ENCODE measurements at places on chromosomes 4 and X.

DNA sequence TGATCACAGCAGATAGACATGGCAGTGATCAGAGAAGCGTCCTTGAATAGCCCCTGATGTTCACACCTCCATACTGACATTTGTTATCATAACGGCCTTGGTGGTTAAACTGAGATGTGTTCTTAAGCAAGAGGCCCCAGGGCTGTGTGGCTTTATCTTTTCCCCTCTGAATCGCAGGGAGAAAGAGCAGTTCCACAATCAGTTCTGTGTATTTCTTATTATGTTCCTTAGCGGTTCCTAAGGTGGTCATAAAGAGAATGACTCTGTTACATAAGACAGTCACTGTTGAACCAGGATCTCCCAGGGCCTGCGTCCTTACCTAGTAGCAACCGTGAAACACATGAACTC lies 52.8 kb upstream of the CBR4 start:
- DNase-seq, result no peak

DNA sequence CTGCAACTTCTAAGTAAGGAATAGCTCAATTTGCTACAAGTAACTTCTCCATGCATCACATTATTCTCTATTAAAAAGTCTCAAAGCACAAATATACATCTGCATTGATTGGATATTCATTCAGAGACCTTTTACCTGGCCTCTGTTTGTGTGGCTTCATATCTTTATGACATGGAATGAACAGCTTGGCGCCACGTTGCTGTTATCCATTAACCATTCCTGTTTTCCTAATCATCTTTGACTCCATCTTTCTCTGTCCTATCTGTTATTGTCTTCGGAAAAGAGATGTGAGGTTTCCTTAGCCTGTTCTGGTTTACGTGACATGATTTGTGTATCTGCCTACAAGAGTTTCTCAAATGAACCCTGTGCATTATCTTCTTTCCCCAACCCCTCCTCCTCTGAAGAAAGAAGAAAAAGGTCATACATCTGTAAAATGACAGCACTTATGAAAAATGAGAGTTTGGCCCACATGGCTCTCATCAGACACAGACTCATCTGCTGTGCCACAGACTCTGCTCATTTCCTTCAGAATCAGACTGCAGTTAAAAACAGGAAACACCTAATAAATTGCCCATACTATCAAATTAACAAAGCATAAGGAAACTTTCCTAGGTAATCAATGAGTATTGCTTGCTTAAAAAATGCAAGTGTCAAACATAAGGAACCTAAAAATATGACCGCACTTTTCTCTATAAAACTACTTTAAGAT lies 347.6 kb upstream of the FAM241A start:
- no peak for DNase-seq

DNA sequence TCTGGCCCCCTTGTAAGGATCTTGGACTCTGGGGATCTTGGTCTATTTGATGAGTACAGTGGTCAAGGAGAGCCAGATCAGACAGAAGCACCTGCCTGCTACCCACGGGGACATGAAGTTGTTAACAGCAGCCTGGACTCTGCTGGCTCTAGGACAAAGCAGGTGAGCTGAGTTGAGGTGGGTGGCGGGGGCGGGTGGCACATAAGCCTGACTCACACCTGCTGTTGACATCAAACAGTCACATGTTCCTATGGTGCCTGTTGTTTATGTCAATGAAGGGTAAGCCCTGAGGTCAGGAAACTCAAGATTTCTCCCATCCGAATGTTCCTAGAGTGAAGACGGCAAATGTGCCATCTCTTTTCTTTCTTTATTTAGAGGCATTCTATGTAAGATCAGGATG lies 50.1 kb upstream of the CLNK start:
- DNase-seq, result no peak

DNA sequence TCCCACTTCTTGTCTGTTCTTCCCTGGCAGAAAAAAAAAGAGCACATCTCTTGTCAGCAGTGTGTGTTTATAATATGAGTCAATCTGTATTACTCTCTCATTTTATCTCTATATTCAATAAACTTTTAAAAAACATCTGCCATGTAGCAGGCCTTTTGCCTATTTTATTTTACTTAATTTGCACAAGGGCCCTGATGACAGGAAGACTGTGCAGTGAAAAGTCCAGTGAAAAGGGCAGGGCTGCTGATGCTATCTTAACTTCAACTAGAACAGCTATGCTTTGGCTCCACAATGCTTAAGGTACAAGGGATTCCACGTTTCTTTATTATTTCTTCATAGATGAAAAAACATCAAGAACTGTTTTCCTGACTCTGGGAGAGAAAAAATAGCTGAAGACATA lies 97.0 kb upstream of the DGKK start:
- DNase-seq, result no peak

DNA sequence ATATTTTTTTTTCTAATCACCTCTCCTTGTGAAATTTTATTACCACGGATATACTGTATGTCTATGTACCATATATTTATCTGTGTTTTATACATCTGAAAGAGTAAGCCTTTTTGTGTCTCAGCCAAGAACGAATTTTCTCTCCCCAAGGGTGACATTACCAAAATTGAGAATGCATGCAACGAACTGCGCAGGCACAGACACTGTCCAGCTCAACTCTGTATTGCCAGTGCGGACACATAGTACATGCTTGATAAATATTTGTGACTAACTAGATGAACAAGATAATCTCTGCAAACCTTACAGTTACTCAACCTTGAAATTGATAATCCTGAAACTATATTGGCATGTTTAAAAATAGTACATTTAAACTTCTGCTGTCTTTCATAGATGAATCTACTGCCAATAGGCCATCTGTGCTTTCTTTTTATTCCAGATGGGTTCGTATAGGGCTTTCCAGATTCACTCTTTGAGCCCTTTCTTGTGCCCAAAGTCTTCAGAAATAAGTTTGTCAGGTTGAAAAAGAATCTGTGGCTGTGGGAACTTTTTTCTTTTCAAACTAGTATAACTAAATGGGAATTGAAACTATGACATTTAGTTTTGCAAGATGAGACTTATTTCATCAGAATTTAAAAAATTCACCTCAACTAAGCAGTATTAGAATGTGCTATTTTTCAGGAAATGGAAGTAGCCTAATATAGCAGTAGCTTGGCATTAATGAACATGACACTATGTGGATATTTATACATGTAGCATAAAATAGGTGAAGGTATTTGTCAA lies 38.9 kb downstream of the DTHD1 start:
- DNase-seq, result no peak

DNA sequence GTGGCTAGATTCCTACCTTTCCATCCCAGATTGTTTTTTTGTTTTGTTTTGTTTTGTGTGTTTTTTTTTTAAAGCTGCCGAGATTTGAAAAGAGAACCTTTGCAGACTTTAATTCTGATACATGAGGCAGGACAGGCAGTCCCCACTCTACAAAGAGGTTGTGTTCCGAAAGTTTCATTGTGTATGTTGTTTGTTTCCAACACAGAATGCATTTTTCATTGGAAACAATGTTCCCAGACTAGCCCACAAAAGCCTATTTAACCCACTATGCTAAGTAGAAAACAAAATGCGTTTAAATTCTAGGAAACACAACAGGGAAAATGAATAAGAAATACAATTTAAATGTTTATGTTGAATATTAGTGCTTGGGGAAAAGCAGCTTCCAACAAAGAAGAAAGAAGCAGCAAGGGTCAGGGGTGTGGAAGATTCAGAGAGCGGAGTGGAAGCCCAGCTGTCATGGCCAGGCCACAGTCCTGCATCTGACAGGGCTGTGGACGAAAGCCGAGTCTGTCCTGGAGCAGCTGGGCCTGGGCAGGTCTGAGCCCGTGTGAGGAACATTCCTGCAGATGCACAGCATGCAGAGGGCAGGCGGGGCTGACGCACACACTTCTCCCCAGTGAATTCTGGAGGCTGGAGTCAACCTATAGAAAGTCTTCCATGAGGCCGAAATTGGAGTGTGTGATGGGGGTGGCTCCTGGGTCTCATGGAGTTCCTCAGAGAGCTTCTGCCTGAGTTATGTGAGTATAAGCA lies 12.4 kb upstream of the SETD7 start:
- no peak for DNase-seq

DNA sequence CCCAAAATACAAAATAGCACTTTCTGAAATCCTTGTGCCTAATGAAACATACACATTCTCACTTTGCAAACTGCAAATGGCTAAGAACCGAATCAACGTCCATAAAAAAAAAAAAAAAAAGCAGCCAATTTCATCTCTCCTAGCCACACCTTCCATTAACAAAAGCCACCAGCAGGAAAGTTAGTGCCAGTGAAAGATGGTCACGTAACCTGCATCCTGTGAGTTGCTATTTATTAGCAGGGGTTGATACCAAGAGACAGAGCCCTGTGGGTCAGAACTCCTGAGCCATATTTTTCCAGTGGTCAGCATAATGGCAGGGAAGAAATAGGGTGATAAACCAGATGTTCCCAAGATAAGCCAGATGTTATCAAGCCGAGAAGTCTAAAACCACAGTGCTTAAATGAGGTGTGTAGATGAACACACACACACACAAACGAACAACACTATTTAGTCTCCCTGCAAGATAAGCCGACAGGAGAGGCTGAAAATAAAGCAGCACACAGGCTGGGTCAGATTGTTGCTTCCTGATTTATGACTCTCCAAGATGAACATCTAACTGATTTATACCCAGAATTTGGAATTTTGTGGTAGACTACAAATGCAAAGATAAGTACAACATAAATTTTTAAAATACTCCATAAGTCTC lies 11.5 kb downstream of the PPARGC1A start:
- DNase-seq, result no peak

GRCh38 chrX:11754958-11755645 lies 2.9 kb upstream of the MSL3 start:
- DNase-seq, result no peak

- DNase-seq, result no peak
Observed at GRCh38 chr4:141196227-141196933, 24.3 kb upstream of the ZNF330 start.
